ENCODE measurements at places on chromosomes 12 and 14.

DNA sequence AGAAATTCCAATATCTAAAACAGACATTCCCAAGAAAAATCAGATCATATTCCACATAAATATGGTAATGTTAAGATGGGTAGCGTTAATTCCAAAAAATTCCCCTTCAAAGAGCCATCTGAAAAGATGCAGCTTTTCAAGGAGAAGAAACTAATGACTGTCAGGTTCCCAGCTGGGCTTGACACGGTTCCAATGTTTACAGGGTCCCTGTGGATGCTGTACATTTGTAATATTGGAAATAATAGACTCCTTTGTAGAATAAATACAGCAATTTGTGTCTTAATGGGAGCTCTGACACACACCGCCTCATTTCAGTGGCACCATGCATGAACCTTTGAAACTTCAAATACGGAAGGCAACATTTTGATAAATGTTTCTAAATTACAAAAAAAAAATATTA, 140.6 kb downstream of the ITPR2 start:
- no peak for DNase-seq

DNA sequence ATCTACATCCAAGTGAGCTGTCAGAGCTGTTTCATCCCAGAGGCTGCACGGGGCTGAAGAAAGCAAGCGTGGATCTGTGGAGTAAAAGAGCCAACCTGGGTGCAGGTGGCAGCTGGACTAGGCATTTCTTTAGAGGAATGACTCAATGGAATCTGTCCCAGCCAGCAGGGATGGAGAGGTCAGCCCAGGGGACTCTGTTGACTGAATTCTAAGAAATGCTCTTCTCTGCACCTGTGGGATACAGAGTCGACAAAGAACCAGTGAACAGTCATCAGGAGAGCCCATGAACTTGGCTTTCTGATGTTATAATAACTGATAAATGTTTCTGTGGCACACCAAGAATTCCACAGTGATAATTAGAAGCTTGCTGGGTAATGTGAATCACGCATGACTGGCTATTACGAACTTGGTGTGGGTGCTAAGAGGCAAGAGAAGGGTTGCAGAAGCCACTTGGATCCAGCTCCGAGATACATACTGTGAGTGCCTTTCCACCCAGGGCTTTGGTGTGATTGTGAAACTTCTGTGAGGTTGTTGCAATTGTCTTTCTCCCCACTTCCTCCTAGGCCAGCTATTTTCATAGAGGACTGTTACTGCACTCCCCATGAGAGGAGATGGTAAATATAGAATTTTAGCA, 16.2 kb downstream of the PYGL start:
- DNase-seq: no peak

GRCh38 chr12:904010-904414, 45.5 kb downstream of the RAD52 start:
- DNase-seq: peak; percentile 66

GRCh38 chr12:26823390-26823789, 9.6 kb downstream of the ITPR2 start:
- DNase-seq: no peak

DNA sequence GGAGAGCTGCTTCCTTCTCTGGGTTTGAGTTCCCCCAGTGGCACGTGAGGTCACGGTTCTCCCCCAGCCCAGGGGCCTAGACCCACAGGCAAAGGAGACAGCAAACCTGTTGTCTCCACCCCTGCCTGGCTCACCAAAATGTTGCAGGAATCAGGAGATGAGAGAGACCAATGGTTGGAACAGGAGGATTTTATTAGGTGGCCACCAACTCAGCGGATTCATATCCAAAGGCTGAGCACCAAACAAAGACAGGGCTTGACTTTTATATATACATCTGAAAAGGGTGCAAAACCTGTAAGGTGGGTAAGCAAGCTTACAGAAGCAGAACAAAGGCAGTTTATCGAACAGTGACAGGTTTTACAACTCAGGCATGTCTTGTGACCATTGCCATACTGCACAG, 9.2 kb upstream of the ADAM21 start:
- DNase-seq: no peak

DNA sequence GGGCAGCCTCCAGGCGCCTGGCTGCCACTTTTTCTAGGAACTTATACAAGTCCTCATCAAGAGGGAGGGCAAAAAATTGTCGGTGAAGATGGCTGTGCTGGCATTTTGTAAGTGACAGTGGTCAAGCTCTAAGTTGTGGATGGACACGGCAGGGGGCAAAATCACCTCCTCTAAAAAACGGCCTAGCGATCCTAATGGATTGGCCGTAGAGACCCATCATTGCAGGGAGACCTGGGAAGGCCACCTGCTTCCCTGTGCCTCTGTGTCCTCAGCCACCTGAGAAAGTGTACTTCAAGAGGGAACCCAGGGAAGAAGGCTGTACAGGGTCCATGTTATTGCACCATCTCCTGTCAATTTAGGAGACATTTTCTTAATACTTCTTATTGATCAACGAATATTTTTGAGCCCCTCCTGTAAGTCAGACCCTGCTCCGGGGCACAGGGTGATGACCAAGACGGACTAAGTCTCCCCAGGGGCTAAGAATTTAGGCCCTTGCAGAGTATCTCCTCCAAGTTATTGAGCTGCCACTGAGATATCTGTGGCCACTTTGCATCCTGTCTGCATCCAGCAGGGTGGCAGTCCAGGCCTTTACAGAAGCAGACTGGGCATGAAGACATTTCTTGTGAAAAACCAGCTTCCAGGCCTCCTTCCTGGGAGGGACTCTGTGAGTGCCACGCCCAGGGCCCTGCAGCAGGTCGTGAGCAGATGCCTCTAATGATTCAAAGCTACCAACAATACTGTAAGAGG, 40.5 kb downstream of the PSMA6 start:
- no peak for DNase-seq
